ENCODE measurements at places on chromosomes 16 and 17.

DNA sequence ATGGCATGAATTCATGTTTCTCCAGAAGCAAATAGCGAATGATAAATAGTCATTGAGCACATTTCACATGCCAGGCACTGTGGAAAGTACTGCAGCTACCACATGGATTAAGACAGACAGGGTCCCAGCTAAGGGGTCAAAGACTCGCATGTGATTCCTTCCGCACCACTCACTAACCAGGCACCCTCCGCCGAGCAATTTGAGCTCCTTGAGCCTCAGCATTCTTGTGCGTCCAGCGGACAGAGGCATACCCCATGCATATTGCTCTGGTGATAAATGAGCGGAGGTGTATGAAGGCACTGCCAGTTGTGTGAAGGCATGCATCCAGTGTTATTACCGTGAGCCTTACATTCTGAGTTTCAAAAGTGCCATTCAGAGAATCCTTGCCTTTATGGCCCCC, 358.7 kb downstream of the HS3ST4 start:
- DNase-seq: no peak

DNA sequence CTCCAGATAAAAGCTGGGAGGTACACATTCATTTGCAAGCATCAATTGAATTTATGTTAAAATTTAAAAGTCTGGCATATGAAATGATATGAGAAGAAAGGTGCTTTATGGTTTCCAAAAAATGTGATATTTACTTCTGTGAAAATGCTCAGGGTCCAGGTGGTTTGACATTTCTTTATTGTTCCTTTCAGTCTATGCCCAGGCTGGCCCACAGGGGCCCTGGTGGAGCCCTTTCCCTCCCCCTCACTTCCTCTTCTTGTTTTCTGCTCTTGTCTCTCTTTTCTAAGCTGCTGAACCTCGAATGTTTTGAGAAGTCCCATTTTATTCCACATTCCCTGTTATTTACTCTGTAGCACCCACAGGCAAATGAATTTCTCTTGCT, 127.8 kb downstream of the HS3ST3B1 start:
- no peak for DNase-seq

DNA sequence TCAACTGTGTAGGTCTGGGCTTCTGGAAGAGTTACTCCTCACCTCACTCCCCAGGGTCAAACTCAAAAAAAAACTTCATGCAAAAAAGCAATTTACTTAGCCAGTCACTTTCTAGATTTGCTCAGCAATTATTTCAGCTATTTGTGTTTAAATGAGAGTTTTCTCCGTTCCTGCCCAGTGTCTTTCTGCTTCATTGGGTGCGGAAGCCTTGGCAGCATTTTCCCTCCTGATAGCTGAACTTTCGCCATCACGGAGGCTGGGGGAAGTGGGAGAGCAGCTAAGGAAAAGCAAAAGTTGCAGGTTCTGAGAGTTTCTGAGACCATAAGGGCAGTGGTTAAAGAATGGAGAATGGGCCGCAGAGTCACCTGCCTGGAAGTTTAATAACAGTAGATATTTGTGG, 287.1 kb upstream of the DYNLRB2 start:
- DNase-seq: no peak

- no peak for DNase-seq
Observed at GRCh38 chr17:28720247-28720996, 637 bp downstream of the RPL23A start.

GRCh38 chr16:89484923-89485679, 5.3 kb downstream of the ANKRD11 start:
- DNase-seq: no peak

DNA sequence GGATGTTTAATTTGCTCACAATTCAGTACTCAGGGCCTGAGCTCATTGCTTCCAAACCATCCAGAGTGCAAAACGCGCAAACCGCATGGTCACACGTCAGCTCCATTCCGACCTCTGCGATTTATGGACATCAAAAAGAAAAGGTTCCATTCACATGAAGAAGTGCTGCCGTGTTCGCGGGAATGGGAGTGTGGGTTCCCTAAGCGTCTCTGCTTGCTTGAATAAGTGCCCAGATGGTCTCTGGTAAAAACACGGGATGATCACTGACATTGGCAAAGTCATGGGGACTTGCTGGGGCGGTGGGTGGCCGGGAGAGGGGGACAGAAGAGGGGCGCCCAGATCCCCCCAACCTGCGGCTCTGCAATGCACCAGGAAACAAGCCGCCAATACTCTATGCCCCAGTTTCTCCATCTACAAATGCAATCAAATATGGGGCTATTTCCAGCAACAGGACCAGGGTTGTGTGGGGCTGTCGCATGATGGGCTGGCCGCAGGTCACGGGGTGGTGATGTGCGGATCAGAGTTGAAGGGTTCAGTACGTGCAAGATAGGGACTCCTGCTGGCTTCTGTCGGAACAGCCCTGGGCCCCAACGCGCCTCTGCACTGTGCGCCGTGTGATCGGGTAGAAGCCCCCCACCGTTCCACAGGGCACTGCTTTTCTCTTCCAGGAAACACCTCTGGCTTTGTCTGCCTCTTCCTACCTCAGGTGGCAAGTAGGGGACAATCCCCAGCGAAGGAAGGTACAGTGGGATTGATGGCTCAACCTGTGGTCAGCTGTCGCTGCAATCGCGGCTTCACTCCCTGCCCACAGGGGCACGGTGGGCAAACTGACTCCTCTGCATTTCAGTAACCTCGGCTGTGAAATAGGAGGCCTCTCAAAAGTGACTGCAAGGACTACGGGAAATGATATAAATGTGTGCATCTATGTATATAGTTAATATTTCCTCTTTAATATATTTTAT, 11.2 kb downstream of the FOXF1 start:
- no peak for DNase-seq

DNA sequence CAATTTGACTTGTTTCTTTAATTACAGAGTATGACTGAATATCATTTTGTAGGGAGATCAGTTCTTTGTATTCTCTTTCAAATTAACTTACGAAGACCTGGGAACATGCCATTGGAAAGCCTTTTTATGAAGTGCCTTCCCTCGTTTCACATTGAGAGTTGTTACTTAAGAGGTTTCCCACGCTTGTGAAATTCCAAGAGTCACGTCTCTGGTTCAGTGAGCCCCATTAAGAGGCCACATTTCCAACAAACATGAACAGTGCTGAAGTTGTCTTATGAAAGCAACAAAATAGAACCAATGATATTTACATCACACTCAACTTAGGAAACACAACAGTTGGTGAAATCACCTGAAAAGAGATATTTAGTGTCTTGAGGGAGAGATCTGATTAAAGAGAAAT, 334.1 kb downstream of the TOX3 start:
- no peak for DNase-seq

DNA sequence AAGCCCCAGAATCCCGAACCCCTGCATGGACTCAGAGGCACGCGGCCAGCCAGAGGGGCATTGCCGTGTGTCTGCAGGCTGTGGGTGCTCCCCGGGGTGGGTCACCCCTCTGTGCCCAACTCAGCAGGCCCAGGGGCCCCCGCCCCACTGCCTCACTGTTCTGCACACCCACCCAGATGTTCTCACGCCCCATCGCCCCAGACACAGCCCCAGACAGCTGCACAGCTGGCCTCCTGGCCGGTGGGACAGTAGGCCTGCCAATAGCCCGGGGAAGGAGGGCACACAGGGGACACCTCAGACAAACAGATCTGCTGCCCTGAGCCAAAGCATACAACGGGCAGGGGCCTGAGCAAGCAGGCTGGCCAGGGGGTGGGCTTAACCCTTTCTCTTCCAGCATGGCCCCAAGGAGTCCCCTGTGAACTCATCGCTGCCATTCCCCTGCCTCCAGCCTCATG, 27.6 kb upstream of the NXPH3 start:
- no peak for DNase-seq

DNA sequence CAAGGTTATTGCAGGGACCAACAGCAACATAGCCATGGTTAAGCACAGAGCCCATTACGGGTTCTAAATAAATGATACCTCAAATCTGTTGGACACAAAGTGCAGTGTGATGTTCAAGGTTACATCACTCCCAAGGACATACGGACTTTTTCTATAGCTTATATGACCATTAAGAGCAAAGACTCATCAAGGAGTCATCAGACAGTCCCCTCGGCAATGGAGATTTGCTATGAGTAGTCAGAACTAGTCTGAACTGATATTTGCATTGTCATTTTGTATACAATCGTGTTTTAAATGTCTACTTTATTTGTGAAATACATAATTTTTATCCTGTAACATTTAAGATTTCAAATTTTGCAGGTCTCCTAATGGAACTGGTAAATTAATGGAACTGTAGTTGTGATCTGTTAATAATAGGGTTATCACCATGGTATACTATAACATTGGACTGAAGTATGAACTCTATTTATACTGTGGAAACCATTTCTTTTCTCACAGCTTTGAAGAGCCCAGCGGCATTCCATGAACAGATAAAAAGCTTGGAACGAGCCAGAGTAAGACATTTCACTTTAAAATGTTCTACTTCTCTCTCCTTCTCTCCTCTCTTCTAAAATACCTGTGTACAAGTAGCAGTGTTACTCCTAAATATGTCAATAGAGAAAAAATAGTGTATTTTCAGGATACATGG, 140.9 kb downstream of the MRTFB start:
- DNase-seq: no peak

- DNase-seq: no peak
Observed at GRCh38 chr16:57471852-57472664, 9.6 kb downstream of the POLR2C start.

DNA sequence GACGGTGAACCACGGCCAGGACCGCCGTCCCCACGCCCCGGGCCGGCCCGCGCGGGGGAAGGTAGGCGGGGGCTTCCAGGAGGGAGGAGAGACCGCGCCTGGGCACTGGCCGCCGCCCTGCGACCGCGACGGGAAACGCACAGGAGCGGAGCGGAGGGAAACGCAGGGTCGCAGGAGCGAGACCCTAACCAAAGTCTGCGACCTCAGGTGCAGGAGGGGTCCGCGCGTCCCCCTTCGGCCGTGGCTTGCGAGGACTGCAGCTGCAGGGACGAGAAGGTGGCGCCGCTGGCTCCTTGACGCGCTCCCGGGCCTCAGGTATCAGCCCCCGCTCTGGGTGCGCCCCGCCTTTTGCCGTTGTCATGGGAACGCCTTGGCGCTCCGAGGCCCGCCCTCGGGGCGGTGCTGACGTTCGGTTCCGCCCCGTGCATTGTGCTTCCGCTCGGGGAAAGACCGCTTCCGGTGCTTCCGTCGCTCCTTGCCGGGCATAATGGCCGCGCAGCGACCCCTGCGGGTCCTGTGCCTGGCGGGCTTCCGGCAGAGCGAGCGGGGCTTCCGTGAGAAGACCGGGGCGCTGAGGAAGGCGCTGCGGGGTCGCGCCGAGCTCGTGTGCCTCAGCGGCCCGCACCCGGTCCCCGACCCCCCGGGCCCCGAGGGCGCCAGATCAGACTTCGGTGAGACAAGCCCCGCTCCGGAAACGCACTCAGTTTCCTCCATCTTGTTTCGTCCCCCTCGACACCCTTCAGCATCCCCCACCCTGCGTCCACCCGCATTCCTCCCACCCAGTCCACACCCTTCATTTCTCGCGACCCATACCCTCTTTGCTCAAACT, at the start of gene OVCA2:
TSS of gene OVCA2 (plus strand) at position 462 of the 829 bp plus-strand sequence. CDS start at position 488, 26 bp downstream.
- DNase-seq: peak; percentile 90

- no peak for DNase-seq
Observed at GRCh38 chr16:19694989-19695388, 23.0 kb downstream of the KNOP1 start.

GRCh38 chr16:26976873-26977272, 89.9 kb upstream of the C16orf82 start:
- DNase-seq: peak; percentile 6

GRCh38 chr17:48503747-48504146, 27.1 kb downstream of the HOXB1 start:
- DNase-seq: no peak

DNA sequence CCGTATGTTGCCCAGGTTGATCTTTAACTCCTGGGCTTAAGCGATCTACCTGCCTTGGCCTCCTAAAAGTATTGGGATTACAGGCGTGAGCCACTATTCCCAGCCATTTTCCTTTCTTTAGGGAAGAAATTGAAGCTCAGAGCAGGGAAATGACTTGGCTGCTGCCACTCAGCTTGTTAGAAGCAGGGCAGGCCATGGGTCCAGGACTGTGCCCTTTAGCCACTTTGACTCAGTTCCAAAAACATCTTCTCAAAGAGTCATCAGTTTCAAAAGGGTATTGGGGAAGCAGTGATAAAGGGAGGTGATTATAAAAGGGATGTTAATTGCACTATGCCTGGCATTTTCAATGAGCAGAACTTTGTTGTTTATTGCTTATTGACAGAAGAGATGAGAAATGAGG, 402.8 kb downstream of the SNX29 start:
- DNase-seq: no peak

DNA sequence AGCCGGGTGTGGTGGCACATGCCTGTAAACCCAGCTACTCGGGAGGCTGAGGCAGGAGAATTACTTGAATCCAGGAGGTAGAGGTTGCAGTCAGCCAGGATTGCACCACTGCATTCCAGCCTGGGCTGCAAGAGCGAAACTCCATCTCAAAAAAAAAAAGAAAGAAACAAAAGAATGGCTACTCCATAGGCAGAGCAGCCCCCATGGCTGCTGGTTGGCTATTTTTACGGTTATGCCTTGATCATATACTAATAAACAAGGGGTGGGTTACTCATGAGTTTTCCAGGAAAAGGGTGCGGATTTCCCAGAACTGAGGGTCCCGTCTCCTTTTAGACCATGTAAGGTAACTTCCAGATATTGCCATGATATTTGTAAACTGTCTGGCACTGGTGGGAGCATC, 76.2 kb upstream of the TMEM97 start:
- DNase-seq: no peak

GRCh38 chr17:27810211-27810901, 10.0 kb upstream of the NOS2 start:
- no peak for DNase-seq

DNA sequence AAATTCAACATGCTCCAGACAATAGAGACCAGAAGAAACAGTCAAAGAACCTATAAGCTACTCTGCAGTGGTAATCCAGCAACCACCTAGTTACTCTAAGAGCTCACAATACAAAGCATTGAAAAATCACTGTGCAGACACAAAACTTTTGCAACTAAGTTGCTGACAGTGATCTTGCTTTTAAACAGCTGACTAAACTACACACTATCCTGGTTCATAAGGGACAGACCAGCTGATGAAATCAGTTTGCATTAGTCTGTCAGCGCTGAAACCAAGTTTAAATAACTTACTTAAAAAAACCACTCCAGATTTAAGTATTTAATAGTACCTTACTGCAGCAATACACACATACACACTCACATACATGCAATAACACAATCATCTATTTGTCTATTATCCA, 4.6 kb downstream of the VEZF1 start:
- DNase-seq: peak; percentile 36

GRCh38 chr16:31874366-31875111, 932 bp downstream of the ZNF267 start:
- peak; percentile 31 for DNase-seq

DNA sequence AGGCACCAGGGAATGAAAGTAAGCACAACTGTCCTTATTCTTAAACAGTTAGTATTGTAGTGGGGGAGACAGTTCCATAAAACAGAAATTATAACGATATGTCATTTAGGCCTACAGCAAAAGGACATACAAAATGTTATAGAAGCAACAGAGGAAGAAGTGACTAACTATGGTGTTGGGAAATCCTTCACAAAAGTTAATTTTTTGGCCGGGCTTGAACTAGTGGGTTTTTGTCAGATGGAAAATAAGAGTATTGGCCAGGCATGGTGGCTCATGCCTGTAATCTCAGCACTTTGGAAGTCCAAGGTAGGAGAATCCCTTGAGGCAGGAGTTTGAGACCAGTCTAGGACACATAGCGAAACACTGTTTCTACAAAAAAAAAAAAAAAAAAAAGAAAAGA, 127.8 kb downstream of the SSH2 start:
- no peak for DNase-seq

GRCh38 chr17:81641825-81642489, 5.0 kb downstream of the TSPAN10 start:
- no peak for DNase-seq

- no peak for DNase-seq
Observed at GRCh38 chr17:78359321-78359996, 418 bp downstream of the SOCS3 start.

Measured in pons (tissue), 1 donor.